ENCODE measurements at places on chromosomes 12 and 14.

GRCh38 chr14:20623798-20624197, 17.7 kb downstream of the OR6S1 start:
- H3K4me3 ChIP-seq, result peak overlapping the region; percentile 77
- no peaks in the 10 kb centered on the region for H3K36me3 ChIP-seq
- no peaks in the 10 kb centered on the region for H3K27me3 ChIP-seq
- H3K27ac ChIP-seq, result no peak overlapping the region

GRCh38 chr14:71751264-71751663, 181.0 kb upstream of the RGS6 start:
- H3K27ac ChIP-seq, result no peak overlapping the region
- no peaks in the 10 kb centered on the region for H3K27me3 ChIP-seq
- no peak overlapping the region for H3K4me3 ChIP-seq
- no peak for DNase-seq
- H3K4me1 ChIP-seq, result no peaks in the 10 kb centered on the region
- no peaks in the 10 kb centered on the region for H3K36me3 ChIP-seq

DNA sequence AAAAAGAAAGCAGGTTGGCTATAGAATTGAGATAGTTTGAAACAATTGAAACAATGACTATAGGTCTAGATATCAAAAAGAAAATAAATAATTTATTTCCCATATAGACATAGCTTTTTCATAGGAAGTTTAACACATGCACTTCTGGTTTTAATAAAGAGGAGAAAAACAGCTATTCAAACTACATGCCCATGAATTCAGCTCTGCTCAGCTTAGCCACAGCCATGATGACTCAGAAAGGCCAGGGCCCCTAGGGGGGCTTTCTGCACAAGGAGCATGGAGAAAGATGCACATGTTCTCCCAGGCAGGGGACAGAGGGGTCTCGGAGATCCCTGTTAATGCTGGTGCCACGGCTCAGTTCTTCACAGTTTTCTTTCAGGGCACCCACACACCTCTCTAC, 114.0 kb downstream of the GALC start:
- no peak overlapping the region for H3K27ac ChIP-seq
- no peaks in the 10 kb centered on the region for H3K4me1 ChIP-seq
- no peak overlapping the region for H3K4me3 ChIP-seq
- H3K27me3 ChIP-seq, result no peaks in the 10 kb centered on the region

DNA sequence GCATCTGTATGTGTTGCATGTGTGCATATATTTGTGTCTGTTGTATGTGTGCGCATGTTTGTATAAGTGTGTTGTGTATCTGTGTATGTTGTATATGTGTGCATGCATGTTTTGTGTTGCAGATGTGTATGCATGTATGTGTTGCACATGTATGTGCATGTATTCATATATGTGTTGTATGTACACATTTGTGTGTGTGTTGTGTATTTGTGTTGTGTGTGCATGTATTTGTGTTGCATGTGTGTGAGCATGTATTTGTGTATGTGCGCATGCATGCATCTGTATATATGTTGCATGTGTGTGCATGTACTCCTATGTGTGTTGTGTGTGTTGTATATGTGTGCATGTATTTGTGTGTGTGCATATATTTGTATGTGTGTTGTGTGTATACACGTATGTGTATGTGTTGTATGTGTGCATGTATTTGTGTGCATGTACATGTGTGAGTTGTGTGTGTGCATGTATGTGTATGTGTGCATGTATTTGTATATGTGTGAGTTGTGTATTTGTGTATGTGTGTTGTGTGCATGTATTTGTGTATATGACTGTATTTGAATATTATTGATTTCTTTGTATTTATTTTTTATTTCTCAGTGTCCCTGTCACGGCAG, 16.8 kb downstream of the SLC8B1 start:
- H3K27me3 ChIP-seq, result no peaks in the 10 kb centered on the region
- no peaks in the 10 kb centered on the region for H3K4me1 ChIP-seq
- no peak overlapping the region for H3K4me3 ChIP-seq
- DNase-seq, result no peak
- no peaks in the 10 kb centered on the region for H3K36me3 ChIP-seq

- H3K4me3 ChIP-seq, result no peak overlapping the region
- no peak overlapping the region for H3K27ac ChIP-seq
- H3K4me1 ChIP-seq, result no peaks in the 10 kb centered on the region
- peaks cover 5% of the 10 kb centered on the region for H3K27me3 ChIP-seq
Observed at GRCh38 chr12:130587966-130588365, 128.1 kb downstream of the RIMBP2 start.

- peaks cover 3% of the 10 kb centered on the region for H3K36me3 ChIP-seq
- no peaks in the 10 kb centered on the region for H3K27me3 ChIP-seq
- peaks cover 15% of the 10 kb centered on the region for H3K4me1 ChIP-seq
- no peak for DNase-seq
Observed at GRCh38 chr12:12563290-12563928, 746 bp upstream of the DUSP16 start.

GRCh38 chr14:92122351-92122677, 545 bp downstream of the CPSF2 start:
- peak overlapping the region; percentile 94 for H3K4me3 ChIP-seq
- H3K4me1 ChIP-seq, result no peaks in the 10 kb centered on the region
- DNase-seq, result no peak
- H3K36me3 ChIP-seq, result peaks cover 10% of the 10 kb centered on the region
- H3K27me3 ChIP-seq, result no peaks in the 10 kb centered on the region
